ENCODE measurements at places on chromosomes 5 and 9.
A peak's percentile ranks its signal among the peaks of the same experiment; 100 is the strongest.

DNA sequence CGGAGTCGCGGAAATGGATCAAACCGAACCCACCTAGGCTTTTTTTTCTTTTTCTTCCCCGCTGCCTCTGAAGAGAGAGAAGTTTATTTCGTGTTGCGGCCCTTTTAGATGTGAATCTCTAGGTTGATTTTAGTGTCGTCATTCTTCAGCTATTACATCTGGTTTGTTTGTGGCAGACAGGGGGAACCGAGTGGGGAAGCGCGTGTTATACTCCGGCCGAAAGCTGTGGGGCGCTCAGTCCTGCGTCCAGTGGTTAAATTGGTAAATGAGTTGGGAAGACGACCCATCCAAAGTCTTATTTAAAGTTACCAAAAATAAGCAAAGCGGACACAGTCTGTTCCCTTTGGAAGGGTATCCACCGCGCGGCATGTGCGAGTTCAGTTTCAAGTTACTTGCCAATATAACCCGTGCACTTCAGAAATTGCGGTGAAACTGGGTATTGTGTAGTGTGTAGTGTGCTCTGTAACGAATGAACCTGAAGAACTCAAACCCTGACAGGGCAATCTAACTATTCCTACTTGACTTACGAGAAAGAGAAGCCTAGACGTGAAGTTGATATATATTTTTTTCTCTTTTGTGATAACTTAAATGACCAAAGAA lies 1.3 kb downstream of the MAN2A1 start:
- DNase-seq: peak; percentile 90

GRCh38 chr5:62627121-62627520 lies 48.5 kb downstream of the LRRC70 start:
- DNase-seq: no peak

DNA sequence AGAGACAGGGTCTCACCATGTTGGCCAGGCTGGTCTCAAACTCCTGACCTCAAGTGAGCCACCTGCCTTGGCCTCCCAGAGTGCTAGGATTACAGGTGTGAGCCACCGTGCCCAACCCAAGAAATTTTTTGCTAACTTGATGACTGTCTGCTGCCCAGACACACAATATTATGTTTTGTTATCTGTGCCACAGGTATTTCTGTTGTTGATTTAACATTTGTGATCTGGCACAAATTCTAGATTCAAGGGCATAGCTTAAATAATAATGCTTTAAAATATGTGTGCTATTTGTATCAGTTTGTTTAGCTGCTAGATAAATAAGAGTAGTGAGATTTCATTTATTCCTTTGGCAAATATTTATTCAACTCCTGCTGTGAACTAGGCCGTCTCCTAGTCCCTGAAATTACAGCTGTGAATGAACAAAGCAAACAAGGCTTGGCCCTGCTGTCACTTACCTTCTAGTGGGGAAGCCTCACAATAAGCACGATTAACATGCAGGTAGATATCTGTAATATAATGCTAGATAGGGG lies 35.3 kb downstream of the GAPVD1 start:
- DNase-seq: no peak

- no peak for DNase-seq
Measured at GRCh38 chr9:93183663-93184431, at the start of gene WNK2. Gene WNK2, plus strand, starts transcription at chr9:93184139. Its CDS starts 791 bp downstream, at chr9:93184930.

- no peak for DNase-seq
Measured at GRCh38 chr9:125140576-125140975, 2.8 kb downstream of the SCAI start.

DNA sequence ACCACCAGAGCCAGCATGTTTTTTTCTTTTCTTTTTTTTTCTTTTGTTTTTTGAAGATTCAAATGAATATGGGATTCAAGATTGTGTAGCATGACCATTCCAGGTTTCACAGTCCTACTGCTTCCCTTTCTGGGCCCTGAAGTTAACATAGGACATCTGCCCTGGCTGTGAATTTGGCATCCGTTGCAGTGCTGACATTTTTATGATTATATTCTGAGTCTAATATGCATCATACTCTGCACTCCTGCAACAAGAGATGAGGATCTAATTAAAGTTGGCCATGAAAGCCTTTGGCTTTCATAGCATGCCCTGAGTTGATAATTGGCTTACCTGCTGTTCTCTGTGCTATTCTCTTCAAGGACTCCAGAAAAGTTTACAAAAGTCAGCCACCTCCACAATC lies 29.8 kb downstream of the C5orf22 start:
- no peak for DNase-seq

- no peak for DNase-seq
Measured at GRCh38 chr5:135476615-135477581, 24.7 kb upstream of the TIFAB start.

GRCh38 chr5:61731946-61732314 lies 399.9 kb downstream of the ZSWIM6 start:
- no peak for DNase-seq

- peak; percentile 20 for DNase-seq
Measured at GRCh38 chr9:11992866-11993265, 700.3 kb upstream of the TYRP1 start.

GRCh38 chr5:84635235-84636055 lies 250.8 kb upstream of the EDIL3 start:
- no peak for DNase-seq

DNA sequence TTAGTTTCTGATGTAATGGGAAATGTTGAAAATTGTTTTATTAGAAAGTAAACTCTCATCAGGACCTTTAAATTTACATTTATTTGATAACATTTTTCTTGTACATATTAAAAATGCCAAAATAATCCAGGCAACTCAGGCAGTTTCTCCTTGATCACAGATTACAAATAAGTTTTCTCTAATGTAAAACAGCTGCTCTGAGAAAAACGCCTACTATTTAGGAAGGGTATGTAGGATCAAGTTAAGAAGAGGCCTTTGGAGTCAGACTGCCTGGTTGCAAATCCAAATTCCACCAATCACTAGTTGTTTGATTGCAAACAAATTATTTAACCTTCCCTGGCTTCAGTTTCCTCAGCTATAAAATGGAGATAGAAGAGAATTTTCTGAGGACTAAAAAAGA lies 610.8 kb downstream of the PDE4D start:
- DNase-seq: no peak

GRCh38 chr5:148801682-148802276 lies 24.6 kb upstream of the ADRB2 start:
- DNase-seq: no peak

DNA sequence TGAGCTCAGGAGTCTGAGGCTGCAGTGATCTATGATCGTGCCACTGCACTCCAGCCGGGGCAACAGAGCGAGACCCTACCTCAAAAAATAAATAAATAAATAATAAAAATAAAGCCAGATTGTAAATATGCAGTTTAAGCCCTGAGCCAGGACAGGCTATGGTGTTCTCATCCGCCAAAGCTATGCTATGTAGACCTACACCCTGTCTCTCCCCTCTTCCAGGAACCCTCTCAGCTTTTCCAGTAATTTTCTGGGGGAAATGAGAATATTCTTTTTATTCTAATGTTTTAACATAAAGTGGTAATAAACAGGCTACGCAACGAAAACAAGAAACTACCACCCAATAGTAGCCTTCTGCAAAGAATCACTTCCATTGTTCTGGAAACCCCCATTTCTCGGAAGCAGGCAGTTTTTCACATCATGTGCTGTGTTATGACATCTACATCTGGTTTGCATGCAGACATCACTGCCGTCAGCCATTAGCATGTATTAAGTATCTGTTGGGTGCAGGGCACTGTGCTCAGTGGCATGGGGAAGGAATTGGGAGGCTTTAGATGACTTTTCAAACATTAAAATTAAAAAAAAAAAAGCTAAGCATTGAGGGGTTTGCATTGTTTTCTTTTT lies 38.0 kb upstream of the F2R start:
- DNase-seq: no peak

GRCh38 chr9:33914887-33915628 lies 98.1 kb downstream of the UBE2R2 start:
- no peak for DNase-seq

DNA sequence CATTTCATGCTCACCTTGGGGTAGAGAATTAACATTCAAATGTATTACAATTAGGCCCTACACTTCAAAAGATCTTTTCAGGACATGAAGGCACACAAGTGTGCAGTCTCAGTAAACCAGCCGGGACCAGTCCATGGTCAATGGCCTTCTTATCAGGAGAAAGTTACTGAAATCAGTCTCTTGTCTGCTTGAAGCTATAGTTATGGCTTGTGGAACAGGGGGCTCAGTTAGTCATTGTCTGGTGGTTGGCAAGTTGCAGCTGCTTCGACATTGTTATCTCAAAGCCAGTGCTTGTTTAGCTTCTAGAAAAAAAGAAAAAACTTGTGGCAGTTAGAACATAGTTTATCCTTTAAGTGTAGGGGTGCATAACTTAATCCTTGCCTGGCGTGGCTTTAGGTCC lies 213.1 kb upstream of the ACO1 start:
- no peak for DNase-seq
